ENCODE measurements at places on chromosomes 12 and 14.

DNA sequence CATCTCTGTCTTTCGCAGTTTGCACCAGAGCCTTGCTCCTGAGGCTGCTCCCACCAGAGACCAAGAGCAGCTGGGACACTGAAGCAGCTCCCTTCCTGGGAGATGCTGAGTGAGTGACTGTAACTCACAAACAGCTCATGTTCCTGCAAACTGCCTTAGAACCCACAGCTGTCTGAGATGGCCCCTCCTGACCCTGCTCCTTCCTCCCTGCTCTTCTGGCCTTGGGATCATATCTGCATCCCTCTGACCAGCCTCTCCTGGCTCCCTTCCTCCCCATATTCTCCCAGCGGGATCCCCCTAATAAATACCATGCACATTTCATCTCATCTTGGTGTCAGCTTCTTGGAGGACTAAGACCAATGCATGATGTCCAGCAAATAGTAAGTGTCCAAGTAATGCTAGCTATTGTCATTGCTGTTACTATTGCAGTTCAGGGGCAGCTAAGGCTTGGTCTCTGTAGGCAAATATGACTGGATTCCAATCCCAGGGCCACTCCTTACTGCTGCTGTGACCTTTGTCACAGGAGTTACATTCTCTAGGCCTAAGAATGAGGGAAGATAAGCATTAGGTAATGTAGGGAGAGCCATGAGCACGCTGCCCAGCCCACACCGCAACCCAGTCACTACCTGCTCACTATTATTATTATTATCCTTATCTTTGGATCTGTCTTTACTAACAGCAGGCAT lies 47.9 kb downstream of the SYNE3 start:
- DNase-seq, result no peak

GRCh38 chr12:6953442-6954315 lies 2.5 kb downstream of the PTPN6 start:
- DNase-seq, result peak; percentile 73

DNA sequence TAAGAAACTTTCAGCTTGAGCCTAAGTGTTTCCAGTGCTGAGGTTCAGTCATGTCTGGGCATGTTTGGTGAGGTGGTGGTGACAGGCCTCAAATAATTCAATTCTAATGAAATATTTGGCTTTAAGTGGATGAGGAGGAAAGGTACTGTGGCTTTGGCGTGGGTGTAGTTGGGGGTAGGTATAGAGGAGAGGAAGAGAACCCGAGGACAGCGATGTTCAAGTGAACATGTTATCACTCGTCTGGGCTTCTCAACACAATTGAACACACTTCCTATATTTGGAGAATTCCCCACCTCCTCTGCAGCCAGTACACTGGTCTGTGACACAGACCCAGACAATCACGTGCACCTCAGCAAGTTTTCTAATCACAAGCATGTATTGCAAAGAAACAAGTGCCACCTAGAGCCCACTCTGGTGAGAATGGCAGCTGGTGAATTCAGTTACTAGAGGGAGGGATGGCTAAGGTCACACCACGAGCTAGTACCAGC lies 53.0 kb downstream of the IFNG-AS1 start:
- no peak for DNase-seq

GRCh38 chr14:101473045-101473729 lies 88.1 kb upstream of the DIO3 start:
- no peak for DNase-seq

DNA sequence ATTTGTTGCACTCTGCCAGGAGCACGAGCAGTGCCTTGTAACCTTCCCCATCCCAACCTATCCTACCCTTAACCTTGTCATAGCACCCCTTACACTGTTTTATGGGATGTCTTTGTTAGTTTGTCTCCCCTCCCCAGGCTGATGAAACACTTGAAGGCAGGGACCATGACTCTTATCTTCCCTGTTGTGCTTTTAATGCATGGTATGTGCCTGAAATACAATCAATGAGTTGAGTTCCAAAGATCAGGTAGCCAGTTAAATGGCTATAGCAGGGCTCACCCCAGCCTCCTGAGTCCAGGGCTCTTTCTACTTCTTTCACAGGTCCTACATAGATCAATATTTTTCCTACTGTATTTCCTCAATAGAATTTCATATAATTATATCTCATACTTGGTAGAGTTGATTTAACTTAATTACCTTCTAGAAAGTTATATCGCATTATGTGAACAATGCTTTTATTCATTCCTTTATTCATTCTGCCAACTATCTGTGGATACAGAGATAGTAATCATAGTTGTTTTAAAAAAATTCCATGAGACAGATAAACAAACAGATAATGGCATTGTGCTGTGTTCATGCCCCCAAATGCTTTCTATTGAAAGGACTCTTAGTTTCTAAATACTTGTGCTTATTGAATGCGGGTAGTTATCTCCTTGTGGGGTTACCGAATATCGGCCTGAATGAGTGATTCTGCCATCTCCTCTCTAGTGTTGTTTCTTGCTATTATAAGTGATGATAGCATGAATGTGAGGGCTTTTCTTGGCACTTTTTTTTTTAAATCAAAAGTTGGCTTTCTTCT lies 347.4 kb downstream of the NPAS3 start:
- DNase-seq, result no peak

DNA sequence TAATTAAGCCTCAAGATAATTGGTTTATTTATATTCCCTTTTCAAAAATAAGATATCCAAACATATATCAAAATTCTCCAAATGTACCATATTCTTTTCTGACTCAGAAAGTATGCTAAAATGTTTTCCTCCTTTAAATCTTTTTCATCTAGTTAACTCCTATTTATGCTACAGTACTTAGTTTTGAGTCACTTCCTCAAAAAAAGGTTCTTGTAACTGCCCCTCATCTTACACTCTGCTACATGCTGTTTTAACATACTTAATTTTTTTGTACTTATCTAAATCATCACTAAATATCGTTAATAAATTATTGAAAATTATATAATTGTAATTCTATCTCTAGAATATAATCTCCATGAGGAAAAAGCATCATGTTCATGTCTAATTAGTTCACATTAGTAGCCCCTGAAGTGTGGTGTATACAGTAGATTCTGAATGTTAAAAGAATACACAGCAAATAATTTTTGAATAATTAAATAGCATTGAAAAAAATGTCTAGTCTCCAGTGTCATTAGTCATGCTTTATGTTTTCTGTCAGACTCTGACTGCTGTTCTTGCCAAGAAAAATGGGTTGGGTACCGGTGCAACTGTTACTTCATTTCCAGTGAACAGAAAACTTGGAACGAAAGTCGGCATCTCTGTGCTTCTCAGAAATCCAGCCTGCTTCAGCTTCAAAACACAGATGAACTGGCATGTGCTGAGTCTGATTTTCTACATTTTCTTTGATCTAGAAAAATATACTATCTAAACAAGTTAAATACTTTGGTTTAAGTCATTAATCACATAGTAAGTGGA lies 3.5 kb downstream of the KLRD1 start:
- DNase-seq, result no peak

- no peak for DNase-seq
Measured at GRCh38 chr12:49121047-49121696, 10.0 kb downstream of the TUBA1B start.

DNA sequence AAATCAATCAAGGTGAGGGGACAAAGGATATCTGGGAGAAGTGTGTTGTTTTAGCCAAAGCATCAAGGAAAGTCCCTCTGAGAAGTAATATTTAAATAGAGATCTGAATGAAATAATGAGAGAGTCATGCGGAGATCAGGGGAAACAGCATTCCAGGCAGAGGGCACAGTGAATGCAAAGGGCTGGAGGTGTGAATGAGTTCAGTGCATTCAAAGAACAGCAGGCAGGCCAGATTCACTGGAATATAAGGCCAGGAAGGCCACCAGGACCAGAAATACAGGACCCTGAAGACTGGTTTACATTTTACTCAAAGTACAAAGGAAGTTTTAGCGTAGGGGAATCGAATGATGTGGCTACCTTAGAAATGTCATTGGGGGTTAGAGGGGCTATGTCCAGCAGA lies 436.2 kb upstream of the TMEM132C start:
- DNase-seq, result no peak

DNA sequence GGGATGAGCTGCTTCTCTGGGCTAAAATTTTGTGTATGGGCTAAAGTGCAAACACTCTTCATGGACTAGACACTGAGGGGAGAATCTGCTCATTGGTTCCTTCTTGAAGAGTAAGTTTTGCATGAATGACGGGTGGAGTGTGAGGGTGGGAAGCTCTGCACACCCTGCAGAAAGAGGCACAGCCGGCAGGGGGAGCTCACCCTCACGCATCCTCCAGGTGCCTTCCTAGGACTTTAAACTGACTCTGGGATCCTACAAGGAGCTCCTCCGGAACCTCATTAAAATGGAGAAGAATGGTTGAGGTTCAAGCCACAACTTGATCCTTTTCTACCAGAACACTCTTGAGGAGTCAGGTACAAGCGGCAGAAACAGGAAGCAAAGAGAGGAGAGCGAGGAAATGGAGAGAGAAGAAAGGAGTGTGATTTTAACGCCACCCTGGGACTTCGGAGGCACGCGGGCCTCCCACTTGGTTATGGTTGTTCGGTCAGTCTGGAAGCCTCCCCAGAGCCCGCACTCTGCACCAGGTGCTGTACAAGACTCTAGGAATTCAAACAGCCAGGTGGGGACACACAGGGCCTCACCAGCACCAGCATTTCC lies 87.5 kb downstream of the SETD3 start:
- no peak for DNase-seq

GRCh38 chr14:68295316-68295816 lies 475.8 kb downstream of the RAD51B start:
- no peak for DNase-seq

GRCh38 chr12:536751-537245 lies 77.1 kb downstream of the B4GALNT3 start:
- DNase-seq, result no peak

- no peak for DNase-seq
Measured at GRCh38 chr14:72554401-72554800, 339.5 kb downstream of the DPF3 start.

DNA sequence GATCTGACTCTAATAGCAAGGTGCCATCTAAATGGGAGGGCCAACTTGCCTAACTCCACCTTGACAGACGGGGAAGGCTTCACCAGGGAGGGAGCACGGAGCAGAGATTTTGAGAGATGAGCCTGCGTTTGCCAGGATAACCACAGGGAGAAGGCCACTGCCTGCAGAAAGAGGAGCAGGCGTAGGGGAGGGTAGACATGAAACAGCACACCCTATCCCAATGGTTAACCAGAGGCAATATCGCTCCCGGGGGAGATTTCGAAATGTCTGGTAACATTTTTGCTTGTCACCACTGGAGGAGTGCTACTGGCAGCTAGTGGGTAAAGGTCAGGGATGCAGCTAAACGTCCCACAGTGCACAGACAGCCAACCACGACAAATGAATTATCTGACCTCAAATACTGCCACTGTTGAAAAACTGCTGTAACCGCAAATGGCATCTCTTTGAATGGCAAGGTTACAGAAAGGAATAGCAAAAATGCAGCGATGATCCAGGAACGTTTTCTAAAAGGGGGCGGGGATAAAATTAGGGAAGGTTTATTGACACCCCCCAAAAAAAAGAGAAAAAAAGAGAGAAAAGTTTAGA lies 126.0 kb upstream of the ATF7IP start:
- DNase-seq, result no peak

GRCh38 chr14:65072937-65073336 lies 29.4 kb downstream of the MAX start:
- DNase-seq, result no peak

- DNase-seq, result no peak
Measured at GRCh38 chr12:53935383-53936341, 3.0 kb upstream of the HOXC13 start.

- no peak for DNase-seq
Measured at GRCh38 chr14:89586258-89587135, 169.5 kb upstream of the FOXN3 start.

- DNase-seq, result no peak
Measured at GRCh38 chr12:80472236-80472635, 28.2 kb downstream of the PTPRQ start.

GRCh38 chr14:98724734-98725133 lies 547.3 kb downstream of the BCL11B start:
- DNase-seq, result no peak

- peak; percentile 80 for DNase-seq
Measured at GRCh38 chr14:51310505-51310944, 70.5 kb downstream of the TMX1 start.

GRCh38 chr12:106841510-106842302 lies 67.2 kb downstream of the RIC8B start:
- DNase-seq, result peak; percentile 40

- DNase-seq, result no peak
Measured at GRCh38 chr14:52888839-52889838, 61.7 kb downstream of the FERMT2 start.

DNA sequence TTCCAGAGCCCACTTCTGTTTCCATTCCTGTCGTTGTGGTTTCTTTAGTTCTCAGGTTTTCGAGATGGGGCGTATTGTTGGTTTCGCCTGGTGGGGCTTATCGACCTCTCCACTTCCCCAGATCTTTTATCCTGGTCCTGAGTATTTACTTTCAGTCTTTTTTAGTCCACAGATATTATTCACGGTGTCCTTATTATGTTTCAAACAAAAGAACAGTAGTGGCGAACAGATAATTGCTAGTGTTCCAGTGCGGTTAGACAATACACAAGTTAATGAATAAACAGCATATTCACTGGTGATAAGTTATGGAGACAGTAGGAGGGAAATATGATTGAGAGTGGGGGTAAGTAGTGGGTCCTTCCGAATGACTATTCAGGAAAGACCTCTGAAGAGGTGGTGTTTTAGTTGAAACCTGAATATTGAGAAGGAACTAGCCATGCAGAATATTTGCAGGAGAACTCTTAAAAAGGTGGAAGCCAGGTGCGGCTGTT lies 668 bp downstream of the TMEM260 start:
- DNase-seq, result no peak

- no peak for DNase-seq
Measured at GRCh38 chr14:21924479-21924878, 250.9 kb upstream of the OR4E1 start.

GRCh38 chr14:20415782-20416206 lies 2.5 kb upstream of the TEP1 start:
- no peak for DNase-seq

- no peak for DNase-seq
Measured at GRCh38 chr12:129160282-129160681, 307.0 kb downstream of the GLT1D1 start.

DNA sequence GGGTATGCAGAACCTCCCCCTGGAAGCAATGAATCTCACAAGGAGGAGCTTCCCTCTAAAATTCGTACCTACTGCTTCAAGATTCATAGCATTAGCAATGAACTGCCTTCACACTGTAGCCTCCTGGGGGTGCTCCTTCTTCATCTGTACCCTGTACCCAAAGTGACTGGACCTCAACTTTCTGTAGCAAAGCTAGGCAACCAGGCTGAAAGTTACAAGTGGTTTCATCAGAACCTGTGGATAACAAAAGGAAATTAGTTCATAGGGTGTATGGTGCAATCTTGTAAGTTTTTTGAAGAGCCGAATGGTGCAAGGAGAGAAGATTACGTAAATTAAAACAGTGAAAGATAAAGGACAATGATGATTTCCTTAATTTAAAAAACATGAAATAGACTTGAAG lies 1541.7 kb upstream of the FLRT2 start:
- DNase-seq, result no peak
